ENCODE measurements at places on chromosomes 4 and X.

GRCh38 chr4:35365186-35365585, 879.1 kb downstream of the ARAP2 start:
- no peak for DNase-seq

- no peak for DNase-seq
Measured at GRCh38 chr4:137966504-137966903, 275.6 kb downstream of the SLC7A11 start.

DNA sequence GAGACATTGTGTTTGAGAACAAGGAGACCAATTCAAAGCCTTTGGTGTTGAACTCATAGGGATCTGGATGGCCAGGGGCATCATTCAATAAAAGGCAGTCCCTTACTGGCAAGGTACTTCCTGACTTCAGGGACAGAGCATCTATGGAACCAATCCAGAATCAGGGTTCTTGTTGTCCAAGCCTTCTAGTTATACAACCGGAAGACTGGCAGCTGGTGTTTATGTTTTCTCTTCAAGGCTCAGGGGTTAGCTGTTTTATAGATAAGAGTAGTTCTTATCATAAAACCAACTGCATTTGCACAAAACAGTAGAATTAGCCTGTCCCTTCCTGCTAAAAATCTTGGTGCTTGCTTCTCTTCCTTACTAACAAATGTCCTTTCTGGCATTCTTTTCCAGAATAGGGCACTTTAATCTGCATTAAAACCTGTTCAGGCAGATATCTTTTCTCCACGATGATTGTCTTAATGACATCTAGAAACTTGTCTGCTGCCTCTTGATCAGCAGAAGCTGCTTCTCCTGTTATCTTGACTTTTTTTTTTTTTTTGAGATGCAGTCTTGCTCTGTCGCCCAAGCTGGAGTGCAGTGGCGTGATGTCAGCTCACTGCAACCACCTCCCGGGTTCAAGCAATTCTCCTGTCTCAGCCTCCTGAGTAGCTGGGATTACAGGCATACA, 38.4 kb upstream of the ARHGEF6 start:
- DNase-seq, result no peak

- DNase-seq, result no peak
Measured at GRCh38 chrX:10146346-10146745, 10.4 kb upstream of the CLCN4 start.

GRCh38 chr4:70269674-70270073, 27.3 kb downstream of the CSN3 start:
- DNase-seq, result no peak

DNA sequence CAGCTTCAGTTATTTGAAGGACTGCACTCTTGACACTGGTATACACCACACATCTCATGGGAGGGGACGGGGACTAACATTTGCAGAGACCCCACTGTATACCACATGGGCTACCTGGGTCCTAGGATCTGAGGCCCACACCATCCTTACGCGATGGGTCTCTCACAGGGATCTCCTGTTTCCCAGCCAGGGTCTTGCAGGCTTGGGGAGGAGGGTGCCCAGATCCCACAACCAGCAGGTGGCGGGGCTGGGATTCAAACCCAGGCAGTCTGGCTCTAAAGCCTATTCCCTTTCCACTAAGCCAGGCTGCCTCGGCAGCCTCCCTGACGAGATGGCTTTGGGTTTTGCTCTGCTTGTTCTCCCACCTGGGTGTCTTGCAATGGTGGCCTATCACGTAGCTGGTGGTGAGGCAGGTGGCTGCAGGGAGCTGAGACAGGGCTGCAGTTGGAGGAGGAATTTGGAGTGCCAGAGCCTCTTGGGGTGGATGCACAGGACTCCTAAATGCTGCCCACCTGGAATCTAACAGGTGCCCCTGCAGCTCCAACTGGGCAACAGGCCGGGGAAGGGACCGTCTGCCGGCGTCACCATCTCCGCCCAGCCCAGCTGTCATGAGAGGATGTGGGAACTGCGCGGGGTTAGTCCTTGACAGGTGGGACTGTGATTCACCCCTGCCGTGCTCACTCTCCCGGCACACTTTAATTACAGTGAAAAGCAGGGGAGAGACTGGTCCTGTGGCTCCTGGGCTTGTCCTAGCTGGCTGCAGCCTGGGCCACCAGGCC, 110.7 kb downstream of the PSAPL1 start:
- DNase-seq, result no peak

Data from substantia nigra (tissue), 51 donors.